ENCODE measurements at places on chromosomes 3 and 15.

GRCh38 chr15:51812598-51812997 lies 16.9 kb upstream of the TMOD3 start:
- no peak for DNase-seq

GRCh38 chr15:70095408-70096214 lies 2.1 kb downstream of the TLE3 start:
- DNase-seq, result no peak

GRCh38 chr3:57078344-57078634 lies 17.8 kb downstream of the SPATA12 start:
- peak; percentile 45 for DNase-seq

- peak; percentile 54 for DNase-seq
These were observed 92.9 kb downstream of the UBE3A start for GRCh38 chr15:25345943-25346342.

- DNase-seq, result peak; percentile 21
These were observed 8.8 kb downstream of the SNTN start for GRCh38 chr3:63661242-63661641.

- no peak for DNase-seq
These were observed 631.1 kb upstream of the CFAP20DC start for GRCh38 chr3:59680919-59681318.

- DNase-seq, result peak; percentile 71
These were observed 434.5 kb downstream of the MFSD1 start for GRCh38 chr3:159236321-159236720.

DNA sequence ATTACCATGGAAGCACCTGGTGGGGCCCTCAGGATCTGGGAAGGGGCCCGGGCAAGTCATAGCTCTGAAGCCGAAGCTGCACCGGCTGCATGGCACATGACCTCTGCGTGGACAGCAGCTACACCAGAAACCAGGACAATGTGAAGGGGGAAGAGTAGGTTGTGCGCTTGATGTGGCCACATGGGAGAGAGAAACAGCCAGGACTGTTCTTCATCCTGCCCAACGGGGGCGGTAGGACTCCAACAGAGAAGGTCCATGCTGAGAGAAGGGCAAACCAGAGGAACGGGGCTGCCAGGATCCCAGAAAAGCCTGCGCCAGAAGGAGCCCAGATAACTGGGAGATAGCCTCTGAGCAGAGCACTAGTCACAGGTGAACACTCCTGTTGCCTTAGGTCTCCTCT lies 54.9 kb upstream of the PRR20G start:
- DNase-seq, result no peak

DNA sequence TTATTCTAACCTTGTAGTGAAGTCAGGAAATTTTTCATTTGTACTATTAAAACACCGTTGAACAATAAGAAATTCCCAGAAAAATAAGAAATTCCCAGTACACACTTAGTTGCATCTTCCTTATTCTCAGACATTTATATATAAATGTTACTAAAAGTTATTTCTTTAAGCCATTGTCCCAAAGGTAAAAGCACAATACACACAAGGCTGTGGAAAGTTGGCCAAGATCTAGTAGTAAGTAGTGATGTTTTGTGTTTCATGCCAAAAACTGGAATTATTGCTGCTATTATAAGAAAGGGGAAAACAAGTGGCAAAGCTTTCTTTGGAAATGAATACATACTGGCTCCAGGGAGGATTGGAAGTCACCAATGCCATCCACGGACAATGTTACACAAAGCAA lies 802.5 kb upstream of the DPPA4 start:
- DNase-seq, result no peak

DNA sequence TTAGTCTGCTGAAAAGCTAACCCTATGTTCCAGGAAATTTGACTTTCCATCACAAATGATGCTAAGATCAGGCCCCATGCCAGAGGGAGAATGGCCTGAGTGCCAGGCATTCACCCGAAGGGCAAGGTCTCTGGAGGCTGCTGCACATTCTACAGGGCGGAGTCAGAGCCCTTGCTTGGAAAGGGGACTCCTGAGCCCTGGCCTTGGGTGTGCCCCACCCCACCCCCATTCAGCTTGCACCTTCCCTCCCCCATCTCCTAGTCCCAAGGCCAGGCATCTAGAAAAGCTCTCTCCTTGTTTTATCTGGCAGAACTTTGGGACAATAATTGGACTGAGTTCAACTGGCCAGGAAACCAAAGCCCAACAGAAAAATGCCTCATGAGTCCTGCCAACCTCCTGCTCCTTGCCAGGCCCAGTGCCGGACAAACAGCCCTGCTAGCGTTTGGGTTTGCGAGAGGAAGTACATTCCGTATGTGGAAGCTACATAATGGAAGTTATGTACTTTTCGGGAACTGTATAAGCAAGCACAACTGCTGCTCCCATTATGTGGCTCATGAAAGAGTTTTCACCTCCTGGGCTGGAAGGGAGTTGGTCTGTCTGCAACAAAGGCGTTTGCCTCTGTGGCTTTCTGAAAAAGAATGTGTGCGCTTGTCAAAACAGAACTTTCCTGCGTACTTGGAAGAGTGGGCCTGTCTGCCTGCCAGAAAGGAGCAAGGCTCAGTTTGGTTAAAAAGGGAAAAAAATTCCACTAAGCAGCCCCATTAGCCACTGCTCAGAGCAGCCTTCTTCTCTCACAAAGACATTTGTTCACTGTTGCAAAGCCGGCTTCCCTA lies 321.5 kb upstream of the CTNNB1 start:
- DNase-seq, result peak; percentile 47

DNA sequence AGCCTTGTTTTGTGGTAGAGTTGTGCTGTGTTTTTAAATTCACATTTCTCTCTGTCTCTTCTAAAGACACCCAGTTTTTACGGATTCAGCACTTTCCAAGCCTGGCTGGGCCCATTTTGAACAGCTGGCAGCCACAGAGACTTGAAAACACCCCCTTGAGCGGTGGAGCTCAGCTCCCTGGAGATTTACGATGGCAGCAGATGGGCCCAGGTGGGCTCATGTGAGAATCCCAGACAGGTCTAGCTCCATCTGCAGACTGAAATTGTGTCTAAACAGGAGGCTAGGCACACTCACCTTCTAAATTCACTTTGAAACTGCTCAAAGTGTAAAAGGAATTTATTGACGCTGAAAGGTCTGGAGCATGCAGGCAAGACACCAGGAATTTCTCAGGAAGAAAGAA lies 232.0 kb upstream of the HES1 start:
- DNase-seq, result no peak

- DNase-seq, result no peak
These were observed 8.7 kb upstream of the GPD1L start for GRCh38 chr3:32097768-32098167.

GRCh38 chr3:32937331-32937730 lies 14.1 kb upstream of the CCR4 start:
- DNase-seq, result no peak

DNA sequence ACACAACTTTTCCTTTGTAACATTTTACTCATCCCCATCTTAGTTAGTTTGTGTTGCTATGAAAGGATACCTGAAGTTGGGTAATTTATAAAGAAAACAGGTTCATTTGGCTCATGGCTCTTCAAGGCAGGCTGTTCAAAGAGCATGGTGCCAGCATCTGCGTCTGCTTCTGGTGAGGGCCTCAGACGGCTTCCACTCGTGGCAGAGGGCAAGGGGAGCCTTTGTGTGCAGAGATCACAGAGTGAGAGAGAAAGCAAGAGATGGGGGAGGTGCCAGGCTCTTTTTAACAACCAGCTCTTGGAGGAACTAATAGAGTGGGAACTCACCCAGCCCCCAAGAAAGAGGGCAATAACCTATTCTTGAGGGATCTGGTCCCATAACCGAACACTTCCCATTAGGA lies 23.1 kb downstream of the PLA2G4F start:
- no peak for DNase-seq

GRCh38 chr3:57164657-57165573 lies at the start of gene IL17RD:
Gene IL17RD (minus strand): TSS chr3:57165353. CDS start chr3:57165286, 67 bp downstream.
- peak; percentile 70 for DNase-seq

GRCh38 chr3:102165367-102165766 lies 269.4 kb upstream of the ZPLD1 start:
- DNase-seq, result peak; percentile 71

GRCh38 chr3:126100634-126101301 lies 16.8 kb upstream of the SLC41A3 start:
- DNase-seq, result peak; percentile 85

GRCh38 chr3:117706756-117707155 lies 997.2 kb downstream of the TUSC7 start:
- no peak for DNase-seq

- peak; percentile 76 for DNase-seq
These were observed 214.8 kb upstream of the TPRG1 start for GRCh38 chr3:188956839-188957489.

DNA sequence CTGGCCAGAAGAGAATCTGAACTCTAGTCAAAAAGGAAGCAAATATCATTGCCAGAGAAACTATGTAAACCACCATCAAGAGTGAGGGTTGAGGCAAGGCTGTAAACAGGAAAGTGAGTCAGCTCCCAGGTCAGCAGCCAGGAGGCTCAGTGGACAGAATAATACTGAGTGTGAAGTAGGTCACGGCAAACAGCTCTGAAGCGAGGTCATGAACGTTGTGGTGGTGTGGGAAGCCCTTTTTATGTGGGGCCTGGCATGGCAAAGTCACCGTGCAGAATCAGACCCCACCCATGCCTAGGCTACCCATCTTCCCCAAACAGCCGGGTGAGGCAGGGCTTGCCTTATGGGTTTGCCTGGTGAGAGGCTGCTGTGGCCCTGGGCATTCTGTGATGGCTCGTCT lies 43.9 kb downstream of the THBS1 start:
- DNase-seq, result peak; percentile 98

DNA sequence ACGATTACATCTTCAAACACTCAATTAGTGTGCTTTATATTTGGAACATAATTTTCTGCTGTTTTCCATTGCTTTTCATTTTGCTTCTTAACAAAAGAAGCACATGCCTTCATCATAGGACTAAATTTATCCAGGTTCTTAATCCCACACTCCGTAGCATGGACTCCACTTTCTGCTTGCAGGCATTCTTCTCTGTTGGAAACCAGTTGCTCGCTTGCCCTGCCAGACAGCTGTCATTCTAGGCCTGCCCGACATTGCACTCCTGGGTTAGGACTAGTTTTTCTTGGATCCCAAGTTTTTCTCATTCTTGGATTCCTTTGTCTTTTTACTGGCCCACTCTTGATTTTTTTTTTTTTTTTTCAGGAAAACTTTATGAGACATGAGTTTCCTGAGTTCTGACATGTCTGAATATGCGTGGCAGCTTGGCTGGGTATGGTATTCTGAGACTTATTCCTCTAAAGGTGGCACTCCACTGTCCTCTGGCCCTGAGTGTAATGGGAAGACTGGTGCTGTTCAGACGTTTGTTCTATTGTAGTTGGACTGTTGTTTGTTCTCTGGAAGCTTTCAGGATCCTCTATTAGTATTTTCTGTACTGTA lies 6.3 kb upstream of the ATP1B3 start:
- no peak for DNase-seq

- DNase-seq, result no peak
These were observed 1.4 kb upstream of the CAMK2N2 start for GRCh38 chr3:184262764-184263179.

- no peak for DNase-seq
These were observed 708.9 kb upstream of the NECTIN3 start for GRCh38 chr3:110362751-110363150.

DNA sequence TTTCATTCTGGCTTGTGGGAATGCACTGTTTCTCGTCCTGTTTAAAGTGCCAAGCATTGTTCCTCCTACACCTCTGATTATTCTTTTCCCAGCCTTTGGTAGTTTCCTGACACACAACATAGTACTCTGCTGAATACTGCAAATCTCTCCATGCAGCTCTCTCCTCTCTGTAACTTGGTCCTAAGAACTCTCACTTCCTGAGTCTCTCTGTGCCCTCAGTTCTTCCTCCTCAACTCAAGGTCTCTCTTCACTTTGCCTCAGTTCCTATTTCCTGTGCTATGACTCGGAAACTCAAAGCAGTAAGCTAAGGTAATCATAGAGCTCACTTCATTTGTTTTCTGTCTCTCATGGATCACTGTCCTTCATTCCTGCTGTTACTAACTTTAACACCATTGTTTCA lies 113.4 kb downstream of the ZNF280D start:
- DNase-seq, result no peak

- no peak for DNase-seq
These were observed 379.1 kb downstream of the MCTP2 start for GRCh38 chr15:94610485-94610884.

DNA sequence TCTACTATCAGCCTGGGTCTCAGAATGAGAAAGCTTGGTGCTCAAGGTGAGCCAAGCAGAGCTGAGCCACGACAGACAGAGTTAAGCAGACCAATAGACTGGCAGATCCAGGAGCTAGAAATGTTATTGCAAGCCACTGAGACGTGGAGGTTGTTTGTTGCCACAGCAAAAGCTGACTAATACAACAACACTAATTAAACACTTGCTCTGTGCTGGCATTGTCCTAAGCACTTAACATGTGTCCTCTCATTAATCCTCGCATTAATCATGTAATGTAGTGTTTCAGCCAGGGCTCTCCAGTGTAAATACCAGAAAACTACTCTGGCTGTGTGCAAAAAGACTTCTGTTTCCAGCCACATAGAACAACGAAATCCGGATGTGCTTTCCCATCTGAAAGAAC lies 11.6 kb upstream of the SPSB4 start:
- no peak for DNase-seq

GRCh38 chr3:166685246-166685645 lies 694.9 kb downstream of the ZBBX start:
- DNase-seq, result no peak

DNA sequence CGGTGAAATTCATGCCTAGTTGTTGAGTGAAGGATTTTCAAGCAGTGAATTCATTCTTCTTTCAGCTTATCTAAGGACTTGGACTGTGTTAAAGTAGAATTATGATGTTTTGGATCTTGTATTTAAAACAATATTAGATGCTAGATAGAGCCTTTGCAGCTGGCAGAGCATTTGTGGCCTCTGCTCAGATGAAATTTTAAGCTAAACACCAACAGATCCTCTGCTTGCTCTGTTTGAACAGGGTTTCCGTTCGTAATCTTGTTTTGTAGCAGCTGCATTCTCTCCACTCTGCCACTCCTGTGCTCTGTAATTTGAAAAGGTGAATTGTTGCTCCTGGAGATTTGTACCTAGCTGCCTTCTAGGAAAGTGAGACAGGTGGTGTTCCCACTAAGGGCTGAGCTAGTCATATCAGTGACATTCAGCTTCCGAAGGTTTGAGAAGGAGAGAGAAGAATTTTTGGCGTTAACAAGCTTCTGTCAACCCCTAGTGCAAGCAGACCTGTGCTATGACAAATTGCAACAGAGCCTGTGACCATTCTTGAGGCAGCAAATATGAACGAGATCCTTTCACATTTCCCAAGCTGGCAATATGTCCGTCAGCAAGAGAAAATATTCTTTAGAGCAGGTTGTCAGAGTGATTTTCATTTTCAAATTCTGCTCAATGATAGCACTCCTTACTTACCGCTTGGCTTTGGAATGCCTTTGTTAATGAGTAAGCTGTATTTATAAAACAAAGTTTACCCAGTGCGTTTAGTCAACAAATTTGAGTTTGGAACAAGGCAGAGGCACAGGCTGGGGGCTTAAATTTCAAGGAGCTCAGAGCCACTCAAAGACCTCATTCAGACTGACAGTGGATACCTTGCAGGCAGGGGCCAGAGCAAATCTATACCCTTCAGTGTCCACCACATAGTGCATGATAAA lies 5.3 kb downstream of the CHST2 start:
- DNase-seq, result no peak
